Activated T-cell treated with anti-CD3 and anti-CD28 coated beads, Interleukin-2, amount 50 U/mL, for 1 hour (primary cell): ENCODE measurements at places on chromosomes 7 and 10.

GRCh38 chr7:73435471-73436009, 2.0 kb downstream of the FZD9 start:
- no peak for DNase-seq

- DNase-seq: no peak
These were observed 28.9 kb upstream of the TMEM72 start for GRCh38 chr10:44882166-44882720.

GRCh38 chr7:121369462-121369861, 26.6 kb downstream of the FAM3C start:
- DNase-seq: no peak

DNA sequence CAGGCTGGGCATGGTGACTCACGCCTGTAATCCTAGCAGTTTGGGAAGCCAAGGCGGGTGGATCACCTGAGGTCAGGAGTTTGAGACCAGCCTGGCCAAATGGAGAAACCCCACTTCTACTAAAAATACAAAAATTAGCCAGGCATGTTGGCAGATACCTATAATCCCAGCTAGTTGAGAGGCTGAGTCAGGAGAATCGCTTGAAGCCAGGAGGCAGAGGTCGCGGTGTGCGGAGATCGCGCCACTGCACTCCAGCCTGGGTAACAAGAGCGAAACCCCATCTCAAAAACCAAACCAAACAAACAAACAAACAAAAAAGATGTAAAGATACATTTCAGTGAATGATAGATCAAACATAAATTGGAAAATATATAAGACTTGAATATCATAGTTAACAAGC, 105.9 kb downstream of the PLPP4 start:
- no peak for DNase-seq

DNA sequence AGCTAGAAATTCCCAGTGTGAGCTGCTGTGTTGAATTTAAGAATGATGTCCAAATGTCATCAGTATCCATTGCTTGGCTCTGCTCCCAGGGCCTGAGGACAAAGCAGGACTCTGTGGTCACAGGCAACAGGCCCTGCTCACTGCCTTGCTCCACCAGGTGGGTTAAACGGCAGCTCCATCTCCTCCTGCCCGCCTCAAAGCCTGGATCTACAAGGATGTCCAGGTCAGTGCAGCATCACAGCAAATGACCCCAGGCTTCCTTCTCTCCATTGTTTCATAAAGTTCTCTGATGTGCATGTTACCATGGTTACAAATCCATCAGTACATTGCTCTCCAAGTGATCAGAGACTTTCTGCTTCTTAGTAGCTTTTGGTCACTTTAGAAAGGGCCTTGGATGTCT, 322.0 kb upstream of the ZNF32 start:
- no peak for DNase-seq

- DNase-seq: no peak
These were observed 246.0 kb upstream of the KMT2E start for GRCh38 chr7:104767826-104768536.

GRCh38 chr7:50766849-50767207, 15.9 kb downstream of the GRB10 start:
- DNase-seq: no peak

DNA sequence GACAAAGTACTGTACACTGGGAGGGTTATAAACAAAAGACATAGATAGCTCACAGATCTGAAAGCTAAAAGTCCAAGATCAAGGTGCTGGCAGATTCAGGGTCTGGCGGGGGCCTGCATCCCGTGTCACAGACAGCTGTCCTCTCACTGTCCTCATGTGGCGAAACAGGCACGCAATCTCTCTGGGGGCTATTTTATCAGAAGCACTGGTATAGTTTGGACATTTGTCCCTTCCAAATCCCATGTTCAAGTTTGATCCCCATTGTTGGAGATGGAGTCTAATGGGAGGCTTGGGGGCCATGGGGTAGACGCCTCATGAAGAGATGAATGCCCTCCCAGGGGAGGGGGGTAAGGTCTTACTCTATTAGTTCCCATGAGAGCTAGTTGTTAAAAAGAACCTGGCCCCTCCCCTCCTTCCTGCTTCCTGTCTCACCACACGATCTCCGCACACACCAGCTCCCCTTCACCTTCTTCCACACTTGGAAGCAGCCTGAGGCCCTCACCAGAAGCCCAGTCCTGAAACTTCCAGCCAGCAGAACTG, 72.5 kb upstream of the UCN3 start:
- peak; percentile 43 for DNase-seq

- no peak for DNase-seq
These were observed 1192.1 kb upstream of the CELF2 start for GRCh38 chr10:9825491-9826018.

DNA sequence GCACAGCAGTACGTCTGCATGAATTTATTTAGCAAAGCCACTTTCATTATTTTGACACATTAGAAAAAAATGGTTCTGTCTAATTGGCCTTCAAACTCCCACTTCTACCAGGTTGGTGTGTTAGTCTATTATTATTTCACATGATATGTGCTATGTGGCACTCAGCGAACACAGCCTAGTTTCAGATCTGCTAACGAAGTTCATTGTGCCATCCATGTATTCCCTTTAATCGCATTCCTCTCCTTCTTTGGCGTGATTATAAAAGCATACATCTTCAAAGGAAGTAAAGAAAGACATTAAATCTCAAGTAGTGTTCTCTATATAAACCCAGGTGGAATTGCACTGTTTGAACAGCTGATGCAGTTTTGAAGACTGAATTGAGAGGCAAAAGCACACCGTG, 96.4 kb upstream of the CACNA2D1 start:
- no peak for DNase-seq

DNA sequence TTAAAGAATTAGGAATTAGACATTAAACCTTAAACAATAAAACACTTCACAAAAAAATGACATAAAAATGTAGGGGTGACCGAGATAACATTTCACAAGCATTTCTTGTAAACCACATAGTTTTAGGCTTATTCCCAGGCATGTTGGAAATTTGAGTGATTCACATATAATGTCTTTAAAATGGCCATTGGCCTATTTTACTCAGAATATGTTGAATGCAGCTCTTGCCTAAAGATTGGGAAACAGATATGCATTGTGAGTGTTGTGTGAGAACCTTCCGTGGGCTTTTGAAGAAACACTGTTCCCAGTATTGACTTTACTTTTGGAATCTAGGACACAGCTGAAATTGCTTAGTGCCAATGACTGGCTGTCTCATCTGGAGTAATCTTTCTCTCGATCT, 79.6 kb downstream of the ARL5B start:
- DNase-seq: no peak

- DNase-seq: no peak
These were observed 285.4 kb upstream of the GLI3 start for GRCh38 chr7:42522227-42522991.

DNA sequence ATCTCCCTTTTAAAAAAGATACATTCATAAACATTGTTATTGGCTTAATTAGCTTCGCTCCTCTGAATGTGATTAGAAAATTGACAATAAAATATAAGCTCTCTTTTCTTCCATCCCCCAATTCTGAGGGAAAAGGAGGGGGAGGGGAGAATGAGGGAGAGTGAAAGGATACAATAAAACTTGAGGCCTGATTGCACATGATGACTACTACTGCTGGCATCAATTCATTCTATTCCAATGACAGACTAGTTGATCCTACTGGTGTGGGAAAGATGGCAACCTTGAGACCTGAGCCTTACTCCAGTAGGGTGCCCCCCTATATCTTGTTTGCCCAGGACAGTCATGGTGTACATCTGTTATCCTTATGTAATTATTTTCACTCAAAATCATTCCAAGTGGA, 4.5 kb upstream of the IQUB start:
- DNase-seq: no peak

- no peak for DNase-seq
These were observed 128.6 kb upstream of the SLC26A5 start for GRCh38 chr7:103574576-103574975.
